ENCODE measurements at places on chromosomes 4 and X.

DNA sequence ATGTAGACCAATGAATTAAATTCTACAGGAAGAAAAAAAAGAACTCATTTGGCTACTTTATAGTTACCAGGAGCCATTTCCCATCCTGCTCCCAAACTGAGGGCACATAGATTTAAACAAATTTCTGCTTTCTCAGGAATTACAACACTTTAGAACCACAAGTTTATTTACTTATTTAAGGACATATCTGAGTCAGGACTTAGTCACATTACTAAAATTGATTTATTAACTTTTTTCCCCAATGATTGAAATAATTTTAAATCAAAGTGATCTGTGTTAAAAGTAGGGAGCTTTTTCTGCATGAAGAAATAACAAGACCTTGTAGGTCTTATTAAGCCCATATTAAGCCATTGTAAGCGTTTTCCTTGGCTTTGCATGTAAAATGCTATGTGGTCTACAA, 291.0 kb upstream of the HAND2 start:
- DNase-seq = no peak

DNA sequence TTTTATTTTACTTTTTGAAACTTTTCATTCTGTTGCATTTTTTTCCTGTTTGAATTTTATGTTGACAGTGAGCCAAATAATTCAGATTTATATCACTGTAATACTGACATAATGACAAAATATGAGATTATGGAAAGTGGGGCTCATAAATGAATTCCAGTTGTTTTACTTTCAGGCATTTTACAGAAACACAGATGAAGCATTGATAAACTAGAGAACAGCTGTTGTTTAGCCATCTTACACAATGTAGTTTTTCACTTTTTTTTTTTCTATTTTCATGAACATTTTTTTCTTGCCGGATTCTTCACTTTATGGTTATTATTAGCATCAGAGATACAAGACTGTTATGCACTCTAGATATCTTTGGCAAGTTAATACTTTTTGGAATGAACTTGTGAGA, 91.7 kb upstream of the PAQR3 start:
- DNase-seq = no peak

GRCh38 chrX:51332188-51332942, at the start of gene NUDT10:
TSS of gene NUDT10 (plus strand) at chrX:51332822. CDS start at chrX:51332966, 144 bp downstream.
- peak; percentile 28 for DNase-seq

GRCh38 chr4:139901531-139902320, 236.1 kb downstream of the MGST2 start:
- no peak for DNase-seq

- peak; percentile 97 for DNase-seq
Measured at GRCh38 chr4:53688186-53688790, 97.0 kb upstream of the LNX1 start.

- no peak for DNase-seq
Measured at GRCh38 chr4:17562157-17562556, 14.8 kb upstream of the LAP3 start.

DNA sequence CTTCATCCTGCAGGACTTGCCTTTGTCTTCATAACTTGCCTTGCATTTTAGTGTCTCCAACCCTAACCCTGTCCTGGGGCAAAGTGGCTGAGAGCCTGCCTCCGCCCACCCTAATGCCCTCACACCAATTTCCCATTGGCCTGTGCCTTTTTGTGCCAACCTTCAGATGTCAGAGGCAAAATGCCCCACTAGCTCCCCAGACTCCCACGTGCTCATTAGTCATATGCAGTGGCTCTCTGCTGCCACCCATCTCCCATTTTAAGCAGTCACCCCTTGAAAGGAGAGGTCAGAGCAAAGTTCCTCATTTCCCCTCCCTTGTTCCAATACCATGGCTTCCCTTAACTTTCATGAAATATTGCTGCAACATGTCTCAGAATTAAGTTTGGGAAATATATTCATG, 74.8 kb upstream of the PASD1 start:
- DNase-seq = no peak

GRCh38 chrX:25810202-25810601, 327.9 kb upstream of the MAGEB18 start:
- DNase-seq = peak; percentile 8

- no peak for DNase-seq
Measured at GRCh38 chr4:11313157-11313943, 115.3 kb downstream of the HS3ST1 start.

- DNase-seq = no peak
Measured at GRCh38 chr4:38894322-38894982, 26.8 kb downstream of the FAM114A1 start.

DNA sequence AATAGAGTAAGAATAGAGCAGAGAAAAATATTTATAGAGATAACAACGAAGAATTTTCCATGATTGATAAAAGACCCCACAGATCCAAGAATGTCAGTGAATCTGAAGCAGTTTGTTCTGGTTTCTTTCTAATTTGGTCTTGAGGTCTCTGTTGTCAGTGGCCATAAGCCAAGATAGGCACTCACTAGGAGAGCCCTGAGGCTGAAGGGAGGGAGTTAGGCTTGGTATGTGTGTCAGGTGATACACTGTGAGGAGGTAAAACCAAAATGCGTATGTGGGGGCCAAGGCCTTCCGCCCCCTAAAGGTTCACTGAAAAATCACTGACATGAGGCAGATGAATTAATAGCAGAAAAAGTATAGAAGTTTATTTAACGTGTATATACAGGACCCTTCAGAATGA, 382.3 kb upstream of the HTR2C start:
- DNase-seq = no peak

DNA sequence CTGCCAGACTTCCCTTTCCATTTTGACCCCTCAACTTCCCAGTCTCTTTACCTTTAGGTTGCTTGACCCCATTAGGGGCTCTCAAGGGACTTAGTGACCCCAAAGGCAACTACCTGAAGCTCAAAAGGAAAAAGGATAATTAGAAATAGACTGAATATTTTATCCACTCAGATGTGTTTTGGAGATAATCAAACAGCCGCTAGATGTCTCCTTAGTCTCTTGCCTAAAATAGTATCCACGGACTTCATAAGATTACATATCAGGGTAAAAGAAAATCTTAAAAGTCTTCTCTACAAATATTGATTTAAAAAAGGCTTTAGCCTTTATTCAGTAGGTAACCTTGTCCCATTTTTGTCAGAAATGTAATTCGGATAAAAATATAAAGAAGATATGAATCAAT, 21.0 kb upstream of the RHOXF2 start:
- no peak for DNase-seq

GRCh38 chr4:88653371-88653946, 44.2 kb downstream of the NAP1L5 start:
- no peak for DNase-seq

- DNase-seq = no peak
Measured at GRCh38 chr4:45550766-45551366, 573.0 kb downstream of the GABRG1 start.

GRCh38 chr4:6935965-6936364, 26.3 kb downstream of the TBC1D14 start:
- no peak for DNase-seq
